ENCODE measurements at places on chromosomes 13 and 19.

DNA sequence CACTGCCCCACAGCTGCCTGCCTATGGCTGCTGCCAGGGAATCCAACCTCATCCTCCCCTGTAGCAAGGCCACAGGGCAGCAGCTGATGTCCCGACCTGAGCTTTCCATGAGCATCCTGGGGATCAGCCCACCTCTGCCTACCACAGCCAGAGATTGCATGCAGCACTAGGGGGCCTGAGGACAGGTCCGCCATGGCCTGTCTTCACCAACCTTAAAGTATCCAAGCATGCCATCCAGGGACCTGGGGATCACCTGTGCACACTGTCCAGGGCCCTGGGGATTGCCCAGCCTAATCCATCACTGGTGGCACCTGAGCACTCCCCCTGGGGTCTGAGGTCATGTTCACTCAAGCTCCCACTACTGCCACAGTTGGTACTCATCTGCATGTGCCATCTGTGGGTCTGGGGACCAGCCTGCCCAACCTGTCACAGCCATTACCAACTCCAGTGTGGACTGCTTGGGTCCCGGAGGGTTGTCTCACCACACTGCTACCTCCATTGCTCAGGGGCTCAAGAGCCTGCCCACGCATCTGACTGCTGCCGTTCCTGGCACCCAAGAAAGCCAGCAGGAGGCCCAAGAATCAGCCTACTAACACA lies 53.0 kb downstream of the KCTD15 start:
- no peak for DNase-seq

GRCh38 chr13:75760131-75761021 lies 124.2 kb downstream of the LMO7 start:
- DNase-seq, result no peak

- no peak for DNase-seq
These were observed 18.7 kb upstream of the AURKC start for GRCh38 chr19:57212109-57212508.

DNA sequence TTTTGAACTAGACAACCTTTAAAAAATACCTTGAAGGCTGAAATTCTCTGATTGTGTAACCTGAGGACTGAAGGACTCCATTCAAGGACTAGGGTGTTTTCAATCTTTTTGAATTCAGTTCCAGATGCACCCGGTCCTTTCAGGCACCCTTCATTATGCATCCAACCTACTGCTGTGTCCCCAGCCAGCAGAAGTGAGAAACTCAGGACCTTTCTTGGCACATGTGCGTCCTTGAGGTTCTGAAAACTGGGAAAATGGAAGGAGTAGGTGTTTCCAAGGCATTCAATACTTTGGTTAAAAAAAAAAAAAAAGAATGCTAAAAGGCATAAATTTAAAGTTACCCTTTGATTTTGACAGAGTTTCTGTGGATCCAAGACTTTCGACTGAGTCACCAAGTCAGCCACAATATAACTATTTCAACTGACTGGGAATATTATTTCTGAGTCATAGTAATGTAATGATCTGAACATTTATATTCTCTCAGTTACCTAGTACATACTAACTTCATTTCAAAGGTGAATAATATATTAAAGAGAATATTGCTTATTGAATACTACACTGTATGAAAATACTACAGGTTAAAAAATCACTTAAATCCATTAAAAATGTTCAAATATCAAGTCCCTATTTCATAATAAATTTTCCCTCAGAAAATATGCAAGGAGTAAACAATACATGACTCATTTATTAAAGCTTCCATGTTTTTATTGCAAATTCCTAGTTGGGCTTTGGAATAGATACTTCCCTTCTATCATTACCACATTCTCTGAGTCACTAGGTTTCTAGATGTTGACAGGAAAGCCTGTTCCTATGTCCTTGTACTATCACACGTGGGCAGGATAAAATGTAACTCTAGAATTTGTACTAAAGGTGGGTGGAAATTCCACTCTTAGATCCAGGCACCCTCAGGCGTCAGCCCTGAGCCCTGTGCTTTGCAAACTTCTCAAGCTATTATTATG lies 2.4 kb upstream of the ITGBL1 start:
- DNase-seq, result peak; percentile 42

GRCh38 chr19:10510301-10510802 lies 6.9 kb downstream of the S1PR5 start:
- DNase-seq, result no peak

GRCh38 chr19:52602941-52603340 lies 32.9 kb downstream of the ZNF701 start:
- no peak for DNase-seq

Data from foreskin melanocyte (primary cell).